ENCODE measurements at places on chromosomes 7 and 10.

DNA sequence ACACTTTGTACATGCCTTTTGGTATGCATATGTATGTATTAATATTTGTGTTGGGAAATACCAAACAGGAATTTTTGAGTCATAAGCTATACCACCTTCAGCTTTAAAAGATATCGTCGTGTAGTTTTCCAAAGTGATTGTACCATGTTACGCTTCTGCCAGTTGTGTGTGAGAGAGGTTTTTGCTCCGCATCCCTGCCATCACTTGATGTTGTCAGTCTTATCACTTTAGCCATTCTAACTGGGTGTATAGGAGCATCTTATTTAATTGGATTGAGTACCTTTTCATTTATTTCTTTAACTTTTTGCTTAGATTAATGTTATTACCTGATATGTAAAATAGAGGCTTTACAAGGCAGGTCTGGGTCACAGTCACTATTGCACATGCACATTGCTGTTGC lies 3.4 kb downstream of the KLHL7 start:
- DNase-seq, result no peak

GRCh38 chr10:46541735-46542566 lies 14.5 kb downstream of the GPRIN2 start:
- DNase-seq, result peak; percentile 0

DNA sequence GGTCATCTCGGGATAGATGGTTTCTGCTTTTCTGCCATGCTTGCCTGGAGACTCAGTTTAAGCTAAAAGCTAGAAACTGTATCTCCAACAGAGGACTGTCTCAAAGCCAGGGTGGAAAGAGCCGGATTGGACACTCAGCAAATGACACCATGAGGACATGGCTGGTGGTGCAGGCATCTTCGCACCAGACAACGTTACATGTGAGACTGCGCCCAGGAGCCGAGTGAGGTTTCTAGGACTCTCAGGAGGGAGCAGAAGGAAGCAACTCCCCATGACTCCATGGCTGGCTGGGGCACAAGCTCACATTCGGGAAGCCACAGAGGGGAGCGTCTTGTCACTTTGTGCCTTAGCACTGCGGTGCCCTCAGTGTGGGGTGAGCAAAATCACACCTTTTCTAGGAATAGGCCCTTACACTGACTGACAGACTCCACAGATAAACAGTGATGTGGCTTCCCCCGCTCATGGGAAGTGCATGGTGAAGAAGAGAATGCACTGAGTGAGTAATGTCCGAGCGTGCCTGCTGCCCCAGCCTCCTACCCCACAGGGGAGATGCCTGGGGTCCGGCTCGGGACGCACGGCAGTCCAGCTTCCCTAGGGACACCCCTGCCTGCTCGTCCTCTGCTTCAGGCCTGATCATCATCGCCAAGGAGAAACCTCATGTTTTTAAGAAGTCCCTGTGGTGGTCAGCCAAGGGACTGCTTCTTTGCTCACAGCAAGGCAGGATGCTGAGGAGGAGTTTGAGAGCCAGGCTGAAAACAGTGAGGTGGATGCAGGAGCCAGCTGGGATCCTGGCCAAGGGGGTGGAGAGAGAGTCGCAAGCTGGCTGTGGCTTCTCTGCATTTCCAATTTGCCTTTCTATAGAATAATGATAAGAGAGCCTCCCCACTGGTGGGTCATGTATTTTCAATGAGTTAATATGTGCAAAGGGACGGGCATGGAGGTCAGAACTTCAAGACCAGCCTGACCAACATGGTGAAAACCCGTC lies 52.2 kb upstream of the FXYD4 start:
- DNase-seq, result no peak

DNA sequence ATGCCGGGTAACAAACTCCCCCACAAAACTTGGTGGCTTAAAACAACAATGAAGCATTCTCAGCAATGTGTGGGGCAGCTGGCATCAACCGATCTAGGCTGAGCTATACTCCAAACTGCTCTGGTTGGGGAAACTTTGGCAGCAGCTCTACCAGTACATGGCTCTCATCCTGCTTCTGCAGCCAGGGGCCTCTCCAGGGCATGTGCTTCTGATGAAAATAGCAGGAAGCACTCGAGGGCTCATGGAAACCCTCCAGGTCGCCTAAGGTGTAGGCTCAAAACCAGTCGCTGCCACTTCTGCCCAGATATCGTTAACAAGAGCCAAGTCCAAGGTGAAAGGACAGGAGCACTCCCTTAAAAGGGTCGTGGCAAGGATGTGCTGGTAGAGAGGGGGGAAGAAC lies 134.1 kb downstream of the TEX36 start:
- no peak for DNase-seq

- DNase-seq, result peak; percentile 37
These were observed 7.5 kb upstream of the SH2D4B start for GRCh38 chr10:80530251-80530650.

DNA sequence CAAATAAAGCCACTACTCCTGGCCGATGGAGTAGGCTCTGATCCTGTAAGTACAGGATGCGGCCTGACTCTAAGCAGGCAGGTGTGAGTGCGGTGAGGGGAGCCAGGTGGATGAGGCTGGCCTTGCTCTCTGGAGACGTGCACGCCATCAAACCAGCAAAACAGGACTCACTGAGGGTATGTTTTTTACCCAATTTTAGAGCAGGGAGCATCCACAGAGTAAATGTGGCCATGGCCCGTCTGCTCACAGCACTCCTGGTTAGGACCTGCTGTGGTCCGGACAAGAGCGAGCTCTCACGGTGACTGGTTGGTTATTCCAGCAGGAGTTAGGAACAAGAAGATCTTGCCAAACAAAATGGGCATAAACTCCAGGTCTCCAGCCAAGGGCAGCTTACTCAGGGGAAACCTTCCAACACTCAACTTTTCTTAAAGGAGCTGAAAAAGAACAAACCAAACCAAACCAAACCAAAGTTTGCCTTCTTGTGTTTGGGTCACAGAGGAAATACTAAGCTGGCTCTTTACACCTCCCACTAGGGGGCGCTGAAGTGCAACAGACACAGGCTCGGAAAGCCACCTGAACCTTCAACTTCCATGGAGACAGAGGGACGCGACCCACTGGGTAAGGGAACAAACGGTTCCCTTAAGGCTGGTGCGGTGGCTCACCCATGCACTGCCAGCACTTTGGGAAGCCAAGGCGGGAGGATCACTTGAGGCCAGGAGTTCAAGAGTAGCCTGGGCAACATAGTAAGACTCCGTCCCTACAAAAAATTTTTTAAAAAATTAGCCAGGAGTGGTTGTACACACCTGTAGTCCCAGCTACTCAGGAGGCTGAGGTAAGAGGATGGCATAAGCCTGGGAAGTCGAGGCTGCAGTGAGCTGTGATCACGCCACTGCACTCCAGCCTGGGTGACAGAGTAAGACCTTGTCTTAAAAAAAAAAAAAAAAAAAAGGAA lies 122.4 kb downstream of the CLEC2L start:
- DNase-seq, result peak; percentile 87

Data from activated CD4-positive, alpha-beta T cell treated with anti-CD3 and anti-CD28 coated beads, Interleukin-2, amount 50 U/mL, for 1 hour (primary cell).